ENCODE measurements at places on chromosomes 16 and 17.

DNA sequence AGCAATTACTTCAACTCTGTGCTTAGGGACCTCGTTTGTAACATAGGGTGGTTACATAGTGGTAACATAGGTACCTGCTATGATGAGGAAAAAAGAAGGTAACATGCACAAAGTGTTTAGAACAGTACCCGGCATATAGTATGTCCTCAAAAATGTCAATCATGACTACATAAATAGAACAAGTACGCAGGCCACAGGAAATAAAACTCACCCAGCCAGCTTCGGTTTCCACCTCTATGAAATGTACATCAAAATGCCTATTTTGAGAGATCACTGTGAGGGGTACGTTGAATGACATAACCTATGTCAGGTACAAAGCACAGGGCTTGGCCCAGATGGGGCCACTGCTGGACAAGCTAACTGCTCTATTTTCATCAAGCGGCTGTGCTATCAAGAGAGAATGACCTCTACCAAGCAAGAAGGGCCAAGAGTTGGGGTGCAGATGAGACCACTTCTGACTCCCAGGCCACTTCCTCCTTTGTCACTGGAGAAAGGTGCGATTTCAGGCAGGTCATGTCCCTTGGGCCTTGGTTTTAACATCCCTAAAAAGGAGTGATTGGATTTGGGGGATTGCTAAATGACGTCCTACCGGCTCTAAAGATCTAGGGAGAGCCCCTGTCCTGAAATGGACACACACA lies 45.4 kb downstream of the WSB1 start:
- DNase-seq = no peak

DNA sequence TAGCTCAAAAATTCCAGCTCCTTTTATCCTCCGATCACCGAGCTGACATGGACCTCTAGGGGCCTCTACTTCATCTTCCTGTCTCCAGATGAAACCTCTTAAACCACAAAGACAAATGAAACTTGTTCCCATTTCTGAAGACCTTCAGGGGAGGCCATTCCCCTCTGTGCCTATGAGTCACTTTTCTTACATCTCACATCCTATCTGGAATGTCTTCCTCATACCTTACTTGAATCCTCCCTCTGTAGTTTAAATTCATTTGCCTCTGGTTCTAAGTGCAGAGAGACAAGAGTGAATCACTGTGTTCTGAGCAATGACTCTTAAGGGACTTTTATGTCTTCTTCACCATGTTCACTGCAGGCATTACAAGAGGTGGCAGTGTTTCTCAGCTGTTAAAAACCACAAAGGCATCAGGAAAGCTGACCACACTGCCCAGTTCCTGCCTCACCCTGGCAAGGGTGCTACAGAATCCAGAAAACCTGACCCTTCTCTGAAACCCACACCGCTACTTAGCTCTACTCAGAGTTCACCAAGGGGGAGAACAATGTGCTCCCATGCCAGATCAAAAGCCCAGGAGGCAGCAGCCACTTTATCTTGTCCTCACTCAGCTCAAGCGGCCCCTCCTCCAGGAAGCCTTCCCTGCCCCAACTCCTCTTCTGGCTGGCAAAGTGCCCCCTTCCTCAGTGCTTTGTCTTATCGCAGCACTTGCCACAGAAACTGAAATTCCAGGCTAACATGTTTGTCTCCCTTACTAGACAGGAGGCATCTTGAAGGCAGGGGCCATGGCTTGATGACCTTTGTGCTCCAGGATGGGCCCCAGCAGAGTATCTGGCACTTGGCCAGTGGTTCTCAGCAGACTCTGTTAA lies 6.4 kb downstream of the CUEDC1 start:
- DNase-seq = peak; percentile 47

DNA sequence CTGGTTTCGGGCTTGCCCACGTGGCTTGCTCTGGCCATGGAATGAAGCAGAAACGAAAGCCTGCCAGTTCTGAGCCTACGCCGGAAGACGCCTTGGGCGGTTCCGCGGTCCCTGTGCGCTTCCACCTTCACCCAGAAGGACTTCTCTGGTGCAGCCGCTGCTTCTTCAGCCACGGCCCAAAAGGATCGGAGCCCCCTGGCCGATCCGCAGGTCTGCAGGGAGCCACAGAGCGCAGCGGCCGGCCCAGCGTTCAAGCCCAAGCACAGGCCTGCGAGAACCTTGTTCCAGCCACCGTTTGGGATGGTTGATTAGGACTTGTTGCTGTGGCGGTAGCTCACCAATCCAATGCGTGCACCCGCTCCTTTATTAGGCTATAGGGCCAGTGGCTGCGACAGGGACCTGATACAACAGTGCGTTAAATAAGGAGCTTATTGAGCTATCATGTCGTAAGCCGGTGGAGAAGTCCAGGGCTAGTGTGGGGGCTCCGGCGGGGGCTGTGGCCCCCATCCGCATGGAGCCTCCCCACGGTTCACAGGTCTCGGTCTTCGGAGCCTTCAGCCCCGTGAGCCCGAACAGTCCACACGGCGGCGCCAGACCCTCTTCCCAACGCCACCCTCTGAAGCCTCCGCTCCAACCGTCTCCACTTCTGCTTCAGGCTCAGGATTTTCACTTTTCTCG lies 10.2 kb upstream of the MPP2 start:
- peak; percentile 72 for DNase-seq

- DNase-seq = peak; percentile 29
These were observed 30.2 kb downstream of the XPO6 start for GRCh38 chr16:28181515-28181914.

- DNase-seq = no peak
These were observed 53.8 kb upstream of the LYRM9 start for GRCh38 chr17:27947005-27947406.

DNA sequence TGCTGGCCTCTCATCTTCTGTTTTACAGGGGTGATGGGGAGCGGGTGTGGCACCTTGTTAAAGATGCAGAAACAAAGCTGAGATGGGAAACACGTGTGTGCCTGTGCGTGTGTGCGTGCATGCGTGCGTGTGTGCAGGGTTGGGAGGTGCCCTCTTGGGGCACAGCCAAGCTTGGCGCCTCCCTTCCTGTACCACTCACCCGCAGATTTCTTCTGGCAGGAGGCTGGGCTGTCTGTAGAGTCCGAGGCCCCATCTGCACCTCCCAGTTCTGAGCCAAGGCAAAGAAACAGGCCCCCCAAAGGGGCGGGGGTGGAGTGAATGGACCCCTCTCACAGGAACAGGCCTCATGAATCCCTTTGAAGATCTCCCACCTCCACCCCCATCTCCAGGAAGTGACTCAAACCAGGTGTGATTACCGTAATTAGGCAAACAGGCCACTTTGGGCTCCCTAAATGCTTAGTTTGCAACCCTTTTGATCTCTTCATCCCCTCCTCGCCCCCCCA lies 20.9 kb downstream of the TNS4 start:
- no peak for DNase-seq

DNA sequence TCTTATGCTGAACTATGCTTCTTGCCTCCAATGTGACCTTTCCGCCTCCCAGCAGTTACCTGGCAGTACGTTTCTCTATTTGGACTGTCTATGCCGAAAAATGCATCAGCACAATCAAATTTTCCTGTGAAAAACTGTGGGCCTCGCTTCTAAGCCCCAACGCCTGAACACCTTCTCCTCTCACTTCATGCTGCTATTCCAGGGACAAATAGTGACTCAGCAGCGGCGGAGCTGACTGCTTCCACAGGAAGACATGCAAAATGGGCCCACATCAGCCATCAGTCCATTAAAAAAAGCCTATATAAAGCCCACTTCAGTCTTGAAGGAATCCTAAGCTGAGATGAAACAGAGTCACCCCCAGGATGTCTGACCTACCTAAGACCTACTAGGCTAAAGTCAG lies 10.5 kb upstream of the PIP4K2B start:
- DNase-seq = no peak

DNA sequence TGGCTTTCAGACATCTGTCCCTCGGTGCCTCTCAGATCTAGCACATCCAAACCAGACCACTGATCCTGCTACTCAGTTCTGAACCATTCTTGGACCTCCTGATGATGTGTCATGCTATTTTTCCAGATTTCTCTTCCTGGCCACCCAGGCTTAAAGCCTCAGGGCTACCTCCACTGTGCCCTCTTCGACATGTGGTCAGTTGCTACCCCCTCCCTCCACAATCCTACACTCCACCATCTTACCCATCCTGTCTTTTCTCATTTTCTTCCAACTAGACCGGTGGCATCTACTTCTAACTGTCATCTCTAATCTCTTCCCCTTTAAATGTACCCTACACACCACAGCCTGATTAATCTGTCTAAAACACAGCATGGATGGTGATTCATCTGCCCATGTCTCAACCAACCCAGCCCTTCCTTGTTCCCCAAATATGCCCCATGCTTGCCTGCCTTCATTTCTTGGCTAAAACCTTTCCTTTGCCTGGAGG lies 478.6 kb downstream of the SLC39A11 start:
- DNase-seq = no peak

DNA sequence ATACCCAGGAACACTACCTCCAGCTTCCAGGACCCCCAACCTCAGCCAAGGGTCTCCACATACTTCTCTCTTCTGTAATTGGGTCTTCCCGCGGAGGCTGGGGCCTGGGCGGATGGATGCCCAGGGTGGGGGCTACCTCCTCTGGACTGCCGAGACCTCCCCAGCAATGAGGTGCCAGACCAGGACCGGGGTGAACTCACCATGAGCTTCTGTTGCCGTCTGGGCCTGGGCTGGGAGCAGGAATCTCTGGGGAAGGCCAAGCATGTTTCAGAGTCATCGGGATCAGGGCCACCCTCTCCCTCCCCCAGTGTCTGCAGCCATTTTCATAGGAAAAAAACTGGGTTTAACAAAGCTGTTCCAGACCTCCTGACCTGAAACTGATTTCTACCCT lies 10.3 kb upstream of the BAHCC1 start:
- no peak for DNase-seq

GRCh38 chr17:61638087-61638486 lies 47.1 kb upstream of the NACA2 start:
- DNase-seq = no peak

DNA sequence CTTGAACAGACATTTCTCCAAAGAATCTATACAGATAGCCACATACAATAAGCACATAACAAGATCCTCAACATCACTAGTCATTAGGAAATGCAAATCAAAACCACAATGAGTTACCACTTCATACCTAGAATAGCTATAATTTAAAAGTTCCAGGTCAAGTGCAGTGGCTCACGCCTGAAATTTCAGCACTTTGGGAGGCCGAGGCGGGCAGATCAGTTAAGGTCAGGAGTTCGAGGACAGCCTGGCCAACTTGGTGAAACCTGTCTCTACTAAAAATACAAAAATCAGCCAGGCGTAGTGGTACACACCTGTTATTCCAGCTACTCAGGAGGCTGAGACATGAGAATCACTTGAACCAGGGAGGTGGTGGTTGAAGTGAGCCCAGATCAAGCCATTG lies 19.9 kb downstream of the RANBP10 start:
- no peak for DNase-seq

DNA sequence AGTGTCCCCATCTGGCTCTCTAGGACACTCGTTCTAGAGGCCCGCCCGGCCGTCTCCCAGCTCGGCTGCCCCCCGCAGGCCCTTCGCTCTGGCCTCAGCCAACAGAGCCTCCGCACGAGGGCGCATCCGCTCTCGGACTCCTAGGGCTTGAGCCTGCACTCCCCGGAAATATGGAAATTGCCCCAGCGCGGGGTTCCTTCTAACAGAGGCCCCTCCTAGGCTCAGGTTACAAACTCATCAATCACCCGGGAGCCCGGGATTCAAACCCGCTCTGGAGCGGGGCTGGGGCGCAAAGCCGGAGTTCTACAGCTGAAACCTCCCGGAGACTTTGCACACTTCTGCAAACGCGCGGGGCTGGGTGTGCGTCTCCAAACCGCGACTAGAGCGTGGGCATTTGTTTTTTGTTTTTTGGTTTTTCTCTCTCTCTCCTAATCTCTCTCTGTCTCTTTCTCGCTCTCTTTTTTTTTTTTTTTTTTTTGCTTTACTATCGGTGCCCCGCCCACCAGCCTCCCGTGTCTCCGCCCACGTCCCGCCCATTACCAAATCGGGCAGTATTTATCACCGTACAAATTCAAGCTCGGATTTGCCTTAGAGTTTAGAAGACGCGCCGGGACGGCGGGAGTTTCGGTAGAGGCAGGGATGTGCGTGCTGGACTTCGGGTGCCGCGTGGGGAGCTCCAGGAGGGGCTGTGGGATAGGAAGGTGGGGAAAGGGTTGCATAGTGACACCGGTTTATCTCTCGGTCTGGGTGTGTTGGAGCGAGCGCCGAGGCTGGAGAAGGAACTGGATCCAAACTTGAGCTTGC lies 2.4 kb upstream of the FOXL1 start:
- peak; percentile 87 for DNase-seq

GRCh38 chr16:86215233-86215978 lies 294.9 kb upstream of the FOXF1 start:
- no peak for DNase-seq

DNA sequence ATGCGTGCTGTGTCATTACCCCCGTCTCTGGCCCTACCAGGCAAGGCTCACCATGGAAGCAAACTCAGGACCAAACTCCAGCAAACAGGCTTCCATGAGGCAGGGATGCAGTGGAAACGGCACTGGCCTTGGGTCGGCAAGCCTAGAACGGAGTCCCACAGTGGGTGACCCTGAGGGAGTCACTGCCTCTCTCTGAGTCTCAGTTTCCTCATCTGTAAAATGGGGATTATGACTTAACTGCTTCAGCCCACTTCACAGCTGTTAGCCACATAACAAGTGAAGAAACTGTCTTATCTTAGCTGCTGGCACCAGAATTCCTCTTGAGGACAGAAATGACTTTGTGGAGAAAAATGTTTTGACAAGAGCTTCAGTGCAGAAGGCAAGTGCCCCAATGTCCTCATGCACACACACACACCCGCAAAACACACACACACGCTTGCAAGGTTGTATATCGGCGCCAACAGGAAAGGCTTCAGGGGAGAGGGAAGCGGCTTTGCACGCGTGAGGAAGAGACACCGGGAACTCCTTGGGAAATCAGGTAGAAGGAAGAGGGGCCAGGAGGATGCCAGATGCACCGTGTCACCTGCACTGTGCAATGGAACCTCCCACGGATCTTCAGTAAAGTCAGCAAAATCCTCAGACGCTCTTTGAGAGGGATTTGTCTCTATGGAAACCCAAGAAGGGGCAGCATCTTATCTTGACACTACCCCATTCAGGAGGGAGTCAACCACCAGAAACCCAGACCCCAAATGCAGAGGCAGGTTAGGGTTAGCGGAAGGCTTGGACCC lies 53.7 kb downstream of the GSG1L start:
- DNase-seq = no peak

DNA sequence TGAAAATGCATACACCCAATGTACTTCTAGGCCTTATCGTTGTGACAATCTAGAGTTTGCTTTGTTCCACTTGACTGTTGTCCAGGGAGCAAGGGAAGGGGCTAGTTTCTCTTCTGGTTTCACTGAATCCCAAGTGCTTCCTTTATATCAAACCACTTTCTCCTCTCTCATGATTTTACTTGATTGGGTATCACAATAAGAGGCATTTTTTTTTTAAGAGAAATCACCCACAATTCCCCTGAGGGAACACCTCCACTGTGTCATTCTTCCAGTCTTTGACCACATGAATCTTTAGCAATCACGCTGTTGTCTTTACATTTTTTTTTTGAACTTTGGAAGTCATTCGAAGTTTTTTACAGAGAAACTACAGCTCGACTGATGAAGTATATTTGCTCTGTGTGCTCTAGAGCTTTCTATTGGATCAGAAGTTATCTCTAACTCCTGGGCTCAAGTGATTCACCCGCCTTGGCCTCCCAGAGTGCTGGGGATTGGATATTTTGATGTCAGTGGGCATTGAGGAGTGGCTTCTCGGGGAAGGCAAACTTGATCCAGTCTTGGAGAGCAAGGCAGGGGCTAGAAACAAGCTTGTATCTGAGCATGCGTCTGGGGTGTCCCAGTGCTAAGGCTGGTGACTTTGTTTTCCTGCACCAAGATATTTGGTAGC lies 3.0 kb downstream of the CDH1 start:
- no peak for DNase-seq

GRCh38 chr17:73772107-73772705 lies 128.0 kb upstream of the SDK2 start:
- DNase-seq = no peak

Measured in eye (tissue), 1 donor.